ENCODE measurements at places on chromosomes 3 and 15.
A peak's percentile ranks its signal among the peaks of the same experiment; 100 is the strongest.

GRCh38 chr15:65790694-65791334, 1.3 kb downstream of the DENND4A start:
- peak; percentile 27 for DNase-seq

DNA sequence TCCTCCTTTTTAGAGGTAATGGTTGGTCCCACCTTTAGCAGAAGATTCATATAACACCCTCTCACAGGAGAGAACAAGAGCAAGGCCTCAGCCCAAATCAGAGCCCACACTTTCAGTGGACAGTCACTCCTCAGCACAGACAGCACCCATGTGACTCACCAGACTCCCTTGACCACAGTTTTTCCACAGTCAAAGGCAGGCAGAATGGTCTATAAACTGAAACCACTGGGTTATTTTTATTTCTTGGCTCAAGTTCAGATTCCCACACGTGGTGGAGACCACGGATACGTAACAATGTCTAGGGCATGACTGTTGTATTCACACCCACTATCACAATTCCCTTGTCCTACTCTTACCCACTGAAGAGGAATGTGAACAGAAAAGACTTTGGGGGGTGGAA, 237.8 kb upstream of the UBE2E1 start:
- peak; percentile 89 for DNase-seq

- no peak for DNase-seq
These were observed 69.0 kb downstream of the SLC12A8 start for GRCh38 chr3:125143538-125143937.

DNA sequence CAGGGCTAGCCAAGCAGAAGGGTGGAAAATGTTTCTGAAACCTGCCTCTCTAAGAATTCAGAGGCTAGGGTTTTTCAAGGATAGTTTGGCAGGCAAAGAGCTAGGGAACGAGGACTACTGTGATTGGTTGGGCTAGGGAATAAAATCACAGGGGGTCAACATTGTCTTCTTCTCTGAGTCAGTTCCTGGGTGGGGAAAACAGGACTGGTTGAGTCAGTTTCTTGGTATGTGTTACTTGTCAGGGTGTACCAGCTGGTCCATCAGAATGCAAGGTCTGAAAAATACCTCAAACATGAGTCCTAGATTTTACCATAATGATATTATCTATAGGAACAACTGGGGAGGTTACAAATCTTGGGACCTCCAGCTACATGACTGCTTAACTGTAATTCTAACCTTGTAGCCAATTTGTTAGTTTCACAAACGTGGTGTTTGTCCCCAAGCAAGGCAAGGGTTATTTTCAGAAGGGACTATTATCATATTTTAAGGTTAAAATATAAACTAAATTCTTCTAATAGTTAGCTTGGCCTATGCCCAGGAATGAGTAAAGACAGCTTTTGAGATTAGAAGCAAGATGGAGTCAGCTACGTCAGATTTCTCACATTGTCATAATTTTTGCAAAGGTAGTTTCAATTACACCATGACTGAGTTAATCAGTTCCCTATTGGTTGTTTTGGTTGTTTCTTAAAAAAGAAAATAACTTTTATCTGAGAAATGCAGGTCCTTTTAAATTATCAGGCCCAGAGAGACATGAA, 231.5 kb downstream of the ALCAM start:
- DNase-seq, result no peak

- DNase-seq, result no peak
These were observed 36.8 kb downstream of the DAG1 start for GRCh38 chr3:49506906-49507305.

- no peak for DNase-seq
These were observed 258.1 kb downstream of the TIGIT start for GRCh38 chr3:114551770-114552526.

DNA sequence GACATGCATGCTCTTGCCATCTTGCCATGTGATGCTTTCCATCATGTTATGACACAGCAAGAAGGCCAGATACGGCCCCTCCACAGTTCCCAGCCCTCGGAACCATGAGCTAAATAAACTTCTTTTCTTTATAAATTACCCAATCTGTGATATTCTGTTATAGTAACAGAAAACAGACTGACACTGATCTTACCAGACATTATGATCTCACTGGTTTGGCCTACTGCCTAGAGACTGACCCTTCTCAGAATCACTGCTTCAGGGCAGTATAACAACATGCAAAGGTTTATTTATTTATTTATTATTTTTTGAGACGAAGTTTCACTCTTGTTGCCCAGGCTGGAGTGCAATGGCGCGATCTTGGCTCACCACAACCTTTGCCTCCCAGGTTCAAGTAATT, 14.0 kb downstream of the ZNF619 start:
- DNase-seq, result no peak

DNA sequence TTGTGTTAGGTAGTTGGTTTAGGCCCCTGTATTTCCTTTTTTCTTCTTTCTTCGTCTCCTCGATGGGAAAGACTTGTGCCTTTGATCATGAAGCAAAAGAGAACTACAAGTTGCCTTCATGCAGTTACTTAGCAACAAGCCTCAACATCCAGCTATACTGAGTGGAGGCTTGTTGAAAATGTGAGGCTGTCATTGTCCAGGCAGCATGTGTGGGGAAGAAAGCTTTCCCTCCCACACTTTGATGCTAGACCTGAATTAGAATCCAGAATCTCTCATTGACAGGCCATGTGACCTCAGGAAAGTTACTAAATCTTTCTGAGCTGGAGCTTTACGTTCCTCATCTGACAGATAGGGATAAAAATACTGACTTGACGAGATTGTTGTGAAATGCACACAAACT, 23.7 kb downstream of the IFT122 start:
- DNase-seq, result no peak

DNA sequence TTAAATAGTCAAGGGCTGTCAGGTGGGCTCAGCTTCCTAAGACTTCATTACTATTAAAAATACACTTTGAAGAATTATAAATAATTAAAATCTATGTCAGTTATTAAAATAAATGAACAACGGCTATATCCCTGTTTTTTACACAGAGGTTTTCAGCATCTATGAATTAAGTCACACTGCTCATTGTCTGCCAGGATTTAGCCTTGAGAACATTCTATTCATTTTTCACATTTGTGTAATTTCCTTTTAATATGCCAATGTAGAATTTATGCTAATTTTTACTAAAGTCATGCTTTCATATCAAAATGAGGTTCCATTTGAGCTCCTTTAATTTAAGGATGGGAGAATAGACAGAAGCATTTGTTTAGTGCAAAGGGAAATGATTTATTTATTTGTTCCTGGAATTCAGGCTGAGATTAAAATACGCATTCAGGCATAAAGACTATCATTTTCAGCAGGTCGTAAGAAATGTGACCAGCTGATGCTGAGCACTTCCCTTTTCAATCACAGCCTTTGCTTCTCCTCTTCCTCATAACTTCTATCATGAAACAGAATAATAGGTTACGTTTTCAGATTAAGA, 345.1 kb downstream of the MFSD1 start:
- DNase-seq, result no peak

Measured in inflammatory macrophage treated with lipopolysaccharide for 4 hours (primary cell).